ENCODE measurements at places on chromosomes 1 and 21. TPM values are rescaled to one million over a fixed set of nuclear protein-coding genes. Genes with fewer than 3 reads are reported as not detected.

- no peak for DNase-seq
Measured at GRCh38 chr1:156908955-156909354, 11.5 kb upstream of the LRRC71 start.

DNA sequence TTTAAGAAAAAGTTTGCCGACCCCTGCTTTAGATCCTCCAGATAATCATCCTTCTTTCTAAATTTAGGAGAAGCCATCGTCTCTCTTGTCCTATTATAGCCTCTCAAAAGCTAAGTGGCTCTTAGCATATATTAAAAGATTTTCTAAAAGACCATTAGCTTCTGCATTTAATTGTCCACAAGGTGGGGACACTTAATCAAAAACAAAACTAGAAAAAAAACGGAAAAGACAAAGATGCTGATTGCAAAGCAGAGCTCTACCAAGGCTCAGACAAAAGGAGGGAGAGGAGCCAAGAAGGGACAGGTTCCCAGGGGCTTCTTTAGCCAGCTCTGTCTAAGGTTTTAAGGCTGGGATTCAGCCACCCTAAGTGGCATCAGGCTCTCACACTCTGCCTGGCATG is 128.3 kb upstream of the HMGB4 start:
- no peak for DNase-seq

The OR2T11 gene
- total RNA-seq: not detected

The ITLN2 gene
- not detected for total RNA-seq

The RBM11 gene
- not detected for total RNA-seq
